ENCODE measurements at places on chromosomes 2 and 18. TPM values are rescaled to one million over a fixed set of nuclear protein-coding genes. Genes with fewer than 3 reads are reported as not detected.
A peak's percentile ranks its signal among the peaks of the same experiment; 100 is the strongest.

NBAS gene
- total RNA-seq, result 63.6 TPM

LYPD6B gene
- total RNA-seq, result 4.4 TPM

STAM2 gene
- 43.2 TPM for total RNA-seq

GALNT3 gene
- 43.7 TPM for total RNA-seq

PLEKHH2 gene
- 3.3 TPM for total RNA-seq

DNA sequence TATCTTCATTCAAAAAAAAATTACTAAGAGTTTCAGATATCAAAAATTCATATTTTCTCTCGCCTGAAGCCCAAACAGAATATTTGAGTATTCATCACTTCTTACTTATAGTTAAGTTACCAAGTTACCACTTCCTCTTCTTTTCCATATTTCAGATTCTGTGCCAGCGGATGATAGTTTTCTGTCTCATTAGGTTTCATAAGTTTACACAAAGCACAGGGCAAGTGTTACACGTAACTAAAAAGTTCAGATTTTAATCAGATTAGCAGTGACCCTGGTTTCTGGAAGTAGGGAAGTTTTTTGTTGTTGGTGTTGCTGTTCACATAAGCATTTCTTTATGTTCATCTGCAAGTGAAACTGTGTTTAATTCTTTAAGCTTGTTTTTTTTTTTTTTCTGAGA, 10.2 kb downstream of the AFTPH start:
- no peaks in the 10 kb centered on the region for H3K4me1 ChIP-seq
- no peaks in the 10 kb centered on the region for H3K27me3 ChIP-seq
- no peak for DNase-seq
- H3K27ac ChIP-seq, result no peak overlapping the region
- H3K36me3 ChIP-seq, result no peaks in the 10 kb centered on the region
- H3K4me3 ChIP-seq, result no peak overlapping the region

GRCh38 chr2:17162713-17163112, 355.5 kb downstream of the RAD51AP2 start:
- H3K4me3 ChIP-seq, result no peak overlapping the region
- DNase-seq, result no peak
- H3K27me3 ChIP-seq, result no peaks in the 10 kb centered on the region
- no peaks in the 10 kb centered on the region for H3K36me3 ChIP-seq

DNA sequence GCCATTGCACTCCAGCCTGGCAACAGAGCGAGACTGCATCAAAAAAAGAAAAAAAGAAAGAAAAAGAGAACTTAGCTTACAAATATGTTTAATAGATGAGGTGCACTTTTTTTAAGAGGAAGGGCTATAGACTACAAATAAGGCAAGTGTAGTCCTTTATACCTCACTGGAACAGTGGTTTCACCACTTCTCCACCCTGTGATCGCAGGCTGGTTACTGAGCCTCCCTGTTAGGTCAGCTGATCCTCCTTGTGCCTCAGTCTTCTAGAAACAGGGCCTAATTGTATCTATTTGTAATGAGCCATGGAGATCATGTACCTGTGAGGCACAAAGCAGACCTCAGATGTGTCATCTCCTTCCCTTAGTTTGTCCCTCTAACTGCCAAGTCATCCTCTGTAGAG, 4.5 kb downstream of the CXCR2 start:
- no peaks in the 10 kb centered on the region for H3K4me1 ChIP-seq
- no peak overlapping the region for H3K4me3 ChIP-seq
- no peaks in the 10 kb centered on the region for H3K27me3 ChIP-seq
- DNase-seq, result no peak

GRCh38 chr2:13686262-13686661, 946.3 kb upstream of the LRATD1 start:
- H3K27me3 ChIP-seq, result no peaks in the 10 kb centered on the region
- no peak overlapping the region for H3K4me3 ChIP-seq
- no peak for DNase-seq
- H3K4me1 ChIP-seq, result no peaks in the 10 kb centered on the region

DNA sequence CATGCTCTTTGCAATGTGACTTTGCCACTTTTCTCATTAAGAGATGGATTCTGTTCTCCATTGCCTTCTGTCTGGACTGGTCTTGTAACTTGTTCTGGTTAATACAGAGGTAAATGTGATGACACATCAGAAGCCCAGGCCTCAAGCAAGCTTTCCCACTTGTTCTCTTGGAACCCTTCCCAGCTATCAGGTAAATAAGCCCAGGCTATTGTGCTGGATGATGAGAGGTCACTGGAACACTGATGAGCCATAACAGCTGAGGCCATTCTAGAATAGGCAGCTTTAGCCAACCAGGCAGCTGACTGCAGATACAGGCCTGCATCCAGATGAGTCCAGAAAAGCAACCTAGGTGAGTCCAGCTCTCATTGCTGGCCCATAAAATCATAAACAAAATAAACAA, 1007.0 kb upstream of the ACVR2A start:
- no peaks in the 10 kb centered on the region for H3K27me3 ChIP-seq
- DNase-seq, result no peak
- no peak overlapping the region for H3K27ac ChIP-seq
- no peaks in the 10 kb centered on the region for H3K4me1 ChIP-seq
- no peaks in the 10 kb centered on the region for H3K36me3 ChIP-seq

- H3K4me1 ChIP-seq, result no peaks in the 10 kb centered on the region
- H3K36me3 ChIP-seq, result no peaks in the 10 kb centered on the region
- H3K27ac ChIP-seq, result peak overlapping the region; percentile 55
- DNase-seq, result peak; percentile 62
- no peak overlapping the region for H3K4me3 ChIP-seq
These were observed 1.0 kb upstream of the ESPNL start for GRCh38 chr2:238098901-238099713.

GRCh38 chr18:55265984-55266383, 306.7 kb upstream of the CCDC68 start:
- peak overlapping the region; percentile 46 for H3K27ac ChIP-seq
- no peaks in the 10 kb centered on the region for H3K36me3 ChIP-seq
- no peak overlapping the region for H3K4me3 ChIP-seq
- no peaks in the 10 kb centered on the region for H3K4me1 ChIP-seq
- DNase-seq, result no peak

GRCh38 chr18:35458677-35459441, 38.9 kb downstream of the INO80C start:
- peak; percentile 86 for DNase-seq
- H3K27ac ChIP-seq, result peak overlapping the region; percentile 63
- H3K4me1 ChIP-seq, result no peaks in the 10 kb centered on the region

GRCh38 chr2:30620102-30620501, 173.1 kb downstream of the LCLAT1 start:
- no peak for DNase-seq
- H3K4me3 ChIP-seq, result no peak overlapping the region
- no peak overlapping the region for H3K27ac ChIP-seq
- H3K27me3 ChIP-seq, result no peaks in the 10 kb centered on the region

DNA sequence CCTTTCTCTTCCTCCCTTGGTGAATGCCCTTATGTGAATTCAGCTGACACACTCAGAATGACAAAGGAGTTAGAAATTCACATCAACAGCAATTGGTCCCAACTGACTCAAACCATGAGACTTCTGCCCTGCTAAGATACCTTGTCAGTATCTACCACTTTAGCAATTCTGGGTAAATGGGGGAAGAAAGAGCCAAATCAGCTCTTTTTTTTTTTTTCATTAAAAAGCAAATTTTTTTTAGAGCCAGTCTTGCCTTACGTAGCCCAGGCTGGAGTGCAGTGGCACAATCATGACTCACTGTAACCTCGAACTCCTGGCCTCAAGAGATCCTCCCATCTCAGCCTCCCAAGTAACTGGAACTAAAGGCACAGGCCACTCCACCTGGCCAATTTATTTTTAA, 1.7 kb upstream of the PPP4R1 start:
- no peak for DNase-seq
- H3K27ac ChIP-seq, result no peak overlapping the region
- H3K4me3 ChIP-seq, result no peak overlapping the region

DNA sequence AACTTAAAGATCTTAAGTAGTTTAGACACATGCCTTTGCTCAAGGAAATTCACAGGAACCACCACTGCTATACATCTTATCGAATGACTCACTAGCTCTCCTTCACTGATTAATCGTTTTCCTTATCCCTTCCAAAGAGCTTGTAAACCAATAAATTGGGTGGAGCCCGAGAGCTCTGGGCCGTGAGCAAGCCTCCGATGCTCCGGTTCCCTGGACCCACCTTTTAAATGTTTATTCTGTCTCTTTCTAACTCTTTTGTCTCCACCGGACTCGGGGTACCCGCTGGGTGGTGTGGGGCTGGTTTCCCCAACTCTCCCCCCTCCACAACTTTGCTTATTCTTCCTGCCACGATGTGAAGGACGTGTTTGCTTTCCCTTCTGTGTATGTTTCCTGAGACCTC, 292.9 kb upstream of the TMEFF2 start:
- H3K4me1 ChIP-seq, result no peaks in the 10 kb centered on the region
- H3K27me3 ChIP-seq, result no peaks in the 10 kb centered on the region
- peak; percentile 69 for DNase-seq
- H3K4me3 ChIP-seq, result no peak overlapping the region
- H3K36me3 ChIP-seq, result no peaks in the 10 kb centered on the region

- H3K36me3 ChIP-seq, result no peaks in the 10 kb centered on the region
- H3K4me3 ChIP-seq, result no peak overlapping the region
- DNase-seq, result no peak
- H3K27ac ChIP-seq, result no peak overlapping the region
- H3K4me1 ChIP-seq, result no peaks in the 10 kb centered on the region
These were observed 43.8 kb upstream of the SCN9A start for GRCh38 chr2:166419616-166419934.

DNA sequence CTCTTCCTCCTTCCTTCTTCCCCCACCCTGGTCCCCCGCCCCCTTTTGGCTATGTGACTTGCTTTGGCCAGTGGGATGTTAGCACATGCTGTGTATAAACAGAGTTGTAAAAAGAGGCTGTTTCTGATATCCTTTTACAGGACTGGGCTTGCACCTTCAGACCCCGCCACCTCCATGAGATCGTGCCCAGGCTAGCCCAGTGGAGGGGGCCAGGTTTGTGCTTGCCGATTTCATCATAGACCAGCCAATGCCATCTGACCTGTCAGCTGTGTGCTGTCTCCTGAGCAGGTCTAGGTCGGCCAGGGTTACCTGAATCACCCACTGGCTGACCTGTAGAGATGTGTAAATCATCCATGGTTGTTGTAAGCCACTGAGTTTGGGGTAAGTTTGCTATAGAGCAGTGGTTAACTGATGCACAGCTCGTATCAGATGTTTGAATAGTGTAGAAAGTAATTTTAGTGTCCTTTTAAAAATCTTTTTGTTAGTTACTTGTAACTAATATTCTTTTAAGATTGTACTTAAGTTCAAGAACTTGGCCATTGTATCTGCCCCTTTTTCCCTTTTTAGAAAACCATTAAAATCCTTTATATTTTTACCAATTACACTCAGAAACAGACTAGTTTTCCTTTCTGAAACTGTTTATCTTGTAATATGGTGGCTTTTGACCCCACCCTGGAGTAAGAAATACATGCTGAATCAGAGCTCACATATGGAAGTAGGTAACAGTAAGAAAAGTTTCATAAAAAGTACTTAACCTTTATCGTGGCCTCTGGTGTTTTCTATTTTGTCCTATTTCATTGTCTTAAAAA, 122.0 kb upstream of the MGAT5 start:
- DNase-seq, result no peak
- no peak overlapping the region for H3K4me3 ChIP-seq
- H3K27ac ChIP-seq, result peak overlapping the region; percentile 41
- H3K36me3 ChIP-seq, result peaks cover 7% of the 10 kb centered on the region
- no peaks in the 10 kb centered on the region for H3K4me1 ChIP-seq

DNA sequence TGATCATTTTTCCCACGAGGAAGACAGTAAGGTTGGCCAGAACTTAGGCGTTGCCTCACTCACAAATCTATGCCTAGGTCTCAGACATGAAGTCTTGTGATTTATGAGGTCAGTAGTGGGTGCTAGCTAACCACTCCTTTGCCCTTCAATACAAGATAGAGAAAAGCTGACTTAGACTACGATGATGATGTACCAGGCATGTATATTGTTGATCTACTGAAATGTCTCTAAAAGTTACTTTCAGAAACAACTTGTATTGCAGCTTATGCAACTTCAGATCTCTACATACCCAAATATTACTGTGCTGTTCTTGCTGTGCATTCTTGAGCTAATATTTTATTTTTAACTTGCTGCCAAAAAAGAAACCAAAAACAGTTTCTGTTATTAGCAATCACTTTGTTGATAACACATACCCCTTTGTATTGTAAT, 30.6 kb downstream of the MAPRE2 start:
- H3K27ac ChIP-seq, result no peak overlapping the region
- no peak overlapping the region for H3K4me3 ChIP-seq
- no peaks in the 10 kb centered on the region for H3K27me3 ChIP-seq
- DNase-seq, result no peak
- no peaks in the 10 kb centered on the region for H3K36me3 ChIP-seq

GRCh38 chr18:77061946-77062517, 70.6 kb downstream of the MBP start:
- no peaks in the 10 kb centered on the region for H3K27me3 ChIP-seq
- peaks cover 49% of the 10 kb centered on the region for H3K4me1 ChIP-seq
- no peak overlapping the region for H3K4me3 ChIP-seq
- peak overlapping the region; percentile 81 for H3K27ac ChIP-seq
- DNase-seq, result no peak

- no peak for DNase-seq
- no peak overlapping the region for H3K27ac ChIP-seq
- no peaks in the 10 kb centered on the region for H3K36me3 ChIP-seq
- H3K4me1 ChIP-seq, result no peaks in the 10 kb centered on the region
- no peak overlapping the region for H3K4me3 ChIP-seq
These were observed 859.8 kb downstream of the TRIB2 start for GRCh38 chr2:13576406-13577036.

DNA sequence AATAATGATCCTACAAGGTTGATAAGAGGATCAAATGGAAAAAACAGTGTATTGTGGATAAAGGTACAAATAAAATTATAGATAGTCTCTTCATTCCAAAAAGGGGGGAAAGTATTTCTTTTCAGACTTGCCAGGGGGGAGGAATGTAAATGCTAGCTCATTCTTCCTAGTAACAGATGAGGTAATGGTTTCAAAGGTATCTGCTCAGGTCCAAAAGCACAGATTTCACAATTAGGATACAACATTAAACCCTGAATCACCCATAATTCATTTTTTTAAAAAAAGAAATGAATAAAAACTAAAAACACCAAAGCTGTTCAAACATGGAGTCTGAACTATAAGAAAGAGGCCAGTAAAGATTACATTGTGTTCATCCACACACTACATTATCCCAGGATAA, 142.0 kb downstream of the ATAD2B start:
- DNase-seq, result no peak
- H3K4me3 ChIP-seq, result no peak overlapping the region
- no peaks in the 10 kb centered on the region for H3K4me1 ChIP-seq
- no peaks in the 10 kb centered on the region for H3K36me3 ChIP-seq
- H3K27me3 ChIP-seq, result no peaks in the 10 kb centered on the region
- no peak overlapping the region for H3K27ac ChIP-seq

Measured in Peyer's patch (tissue), 4 donors.